ENCODE measurements at places on chromosomes 3 and 15. TPM values are rescaled to one million over a fixed set of nuclear protein-coding genes. Genes with fewer than 3 reads are reported as not detected.

SLC2A2 gene
- not detected for total RNA-seq

RNU6-1 gene
- total RNA-seq: not detected

PLAAT1 gene
- not detected for total RNA-seq

AP3B2 gene
- total RNA-seq: 0.12 TPM

C3orf52 gene
- 0.59 TPM for total RNA-seq

HRG gene
- not detected for total RNA-seq

FAM227B gene
- 4.5 TPM for total RNA-seq

ZNF620 gene
- 2.4 TPM for total RNA-seq

VGLL3 gene
- total RNA-seq: 0.05 TPM

CTDSPL gene
- 1.7 TPM for total RNA-seq

ADGRG7 gene
- not detected for total RNA-seq

CKMT1A gene
- total RNA-seq: not detected

GATA2 gene
- total RNA-seq: 6.2 TPM

IL5RA gene
- 3.7 TPM for total RNA-seq

CHRD gene
- not detected for total RNA-seq

IP6K2 gene
- total RNA-seq: 107 TPM

CILP gene
- total RNA-seq: 0.52 TPM

SAXO2 gene
- total RNA-seq: not detected

CCNB2 gene
- total RNA-seq: 1.8 TPM

QTRT2 gene
- total RNA-seq: 40.2 TPM

MUC4 gene
- total RNA-seq: not detected

PROS1 gene
- 0.81 TPM for total RNA-seq

TOPAZ1 gene
- total RNA-seq: not detected

ACAA1 gene
- total RNA-seq: 80.7 TPM

CAPN3 gene
- total RNA-seq: 15.6 TPM

SYNPR gene
- total RNA-seq: not detected

WDR93 gene
- total RNA-seq: not detected

SNURF gene
- total RNA-seq: 28.4 TPM

XXYLT1 gene
- 6.4 TPM for total RNA-seq

GOLGA6L9 gene
- 2.9 TPM for total RNA-seq

NR1D2 gene
- total RNA-seq: 113 TPM

TIMP4 gene
- not detected for total RNA-seq

COL6A5 gene
- not detected for total RNA-seq

A4GNT gene
- total RNA-seq: not detected

CD96 gene
- total RNA-seq: 125 TPM

TM4SF4 gene
- not detected for total RNA-seq

CEMIP gene
- total RNA-seq: 0.10 TPM

ARHGAP11A gene
- total RNA-seq: 20.3 TPM

LARP6 gene
- not detected for total RNA-seq

CP gene
- total RNA-seq: not detected
